ENCODE measurements at places on chromosomes 11 and 22.

GRCh38 chr11:10116588-10116987 lies 177.4 kb downstream of the SBF2 start:
- no peaks in the 10 kb centered on the region for H3K27me3 ChIP-seq
- H3K36me3 ChIP-seq = no peaks in the 10 kb centered on the region
- H3K4me3 ChIP-seq = no peak overlapping the region
- no peaks in the 10 kb centered on the region for H3K4me1 ChIP-seq
- H3K27ac ChIP-seq = no peak overlapping the region
- no peak for DNase-seq

- no peak overlapping the region for H3K27ac ChIP-seq
- H3K4me1 ChIP-seq = no peaks in the 10 kb centered on the region
- no peak for DNase-seq
- no peaks in the 10 kb centered on the region for H3K27me3 ChIP-seq
- no peak overlapping the region for H3K4me3 ChIP-seq
- H3K36me3 ChIP-seq = peaks cover 20% of the 10 kb centered on the region
Measured at GRCh38 chr22:17606496-17606895, 22.1 kb downstream of the ATP6V1E1 start.

DNA sequence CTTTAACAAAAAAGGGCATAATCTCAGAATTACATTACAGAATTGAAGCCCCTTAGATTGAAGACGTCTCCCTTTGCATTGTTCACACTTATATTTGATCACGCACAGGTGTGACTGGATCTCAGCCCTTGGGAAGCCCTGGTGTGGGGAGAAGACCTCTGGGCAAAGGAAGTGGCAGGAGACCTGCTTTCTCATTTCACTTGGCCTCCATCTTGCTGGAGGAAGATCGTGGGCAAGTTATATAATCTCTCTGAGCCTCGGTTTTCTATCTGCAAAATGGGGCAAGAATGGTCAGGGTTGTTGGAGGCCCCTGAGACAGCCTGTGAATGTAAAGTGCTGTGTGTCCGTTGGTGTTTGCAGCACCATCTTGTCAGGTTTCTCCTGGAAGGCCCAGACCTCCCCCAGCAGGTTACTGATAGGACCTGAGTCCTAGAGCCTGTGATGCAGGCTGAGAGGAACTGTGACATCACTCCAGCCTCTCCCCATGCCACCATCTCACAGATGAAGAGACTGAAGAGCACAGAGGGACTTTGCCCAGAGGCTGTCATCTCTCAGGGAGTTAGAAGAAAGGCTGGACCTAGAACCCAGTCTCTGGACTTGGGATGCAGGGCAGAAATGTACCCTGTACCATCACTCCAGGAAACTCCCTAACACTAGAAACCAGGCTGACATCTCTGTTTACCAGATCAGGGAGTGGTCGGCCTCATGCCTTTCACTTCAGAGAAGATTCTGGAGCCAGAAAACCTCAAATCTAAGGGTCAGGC lies 1.1 kb upstream of the APOA1 start:
- peaks cover 8% of the 10 kb centered on the region for H3K36me3 ChIP-seq
- no peaks in the 10 kb centered on the region for H3K27me3 ChIP-seq
- H3K4me3 ChIP-seq = no peak overlapping the region
- H3K27ac ChIP-seq = no peak overlapping the region
- DNase-seq = no peak

DNA sequence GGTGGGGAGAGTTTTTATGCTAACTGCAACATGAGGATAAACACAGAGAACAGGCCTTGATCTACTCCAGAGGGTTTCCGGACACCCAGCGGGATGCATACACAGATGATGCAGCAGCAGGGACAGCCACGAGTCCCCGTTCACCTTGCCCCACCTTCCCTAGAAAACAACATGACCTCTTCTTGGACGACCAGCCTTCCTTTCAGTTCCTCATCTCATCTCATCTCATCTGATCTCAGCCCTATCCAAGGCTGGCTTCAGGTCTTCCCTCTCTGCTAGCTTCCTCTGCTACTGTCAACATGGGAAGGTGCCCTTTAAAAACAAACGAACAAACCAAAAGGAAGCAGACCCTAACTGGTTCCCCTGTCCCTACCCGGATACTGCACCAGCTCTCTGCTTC lies 1356.2 kb downstream of the TBC1D22A start:
- no peaks in the 10 kb centered on the region for H3K36me3 ChIP-seq
- peaks cover 2% of the 10 kb centered on the region for H3K4me1 ChIP-seq
- no peaks in the 10 kb centered on the region for H3K27me3 ChIP-seq

DNA sequence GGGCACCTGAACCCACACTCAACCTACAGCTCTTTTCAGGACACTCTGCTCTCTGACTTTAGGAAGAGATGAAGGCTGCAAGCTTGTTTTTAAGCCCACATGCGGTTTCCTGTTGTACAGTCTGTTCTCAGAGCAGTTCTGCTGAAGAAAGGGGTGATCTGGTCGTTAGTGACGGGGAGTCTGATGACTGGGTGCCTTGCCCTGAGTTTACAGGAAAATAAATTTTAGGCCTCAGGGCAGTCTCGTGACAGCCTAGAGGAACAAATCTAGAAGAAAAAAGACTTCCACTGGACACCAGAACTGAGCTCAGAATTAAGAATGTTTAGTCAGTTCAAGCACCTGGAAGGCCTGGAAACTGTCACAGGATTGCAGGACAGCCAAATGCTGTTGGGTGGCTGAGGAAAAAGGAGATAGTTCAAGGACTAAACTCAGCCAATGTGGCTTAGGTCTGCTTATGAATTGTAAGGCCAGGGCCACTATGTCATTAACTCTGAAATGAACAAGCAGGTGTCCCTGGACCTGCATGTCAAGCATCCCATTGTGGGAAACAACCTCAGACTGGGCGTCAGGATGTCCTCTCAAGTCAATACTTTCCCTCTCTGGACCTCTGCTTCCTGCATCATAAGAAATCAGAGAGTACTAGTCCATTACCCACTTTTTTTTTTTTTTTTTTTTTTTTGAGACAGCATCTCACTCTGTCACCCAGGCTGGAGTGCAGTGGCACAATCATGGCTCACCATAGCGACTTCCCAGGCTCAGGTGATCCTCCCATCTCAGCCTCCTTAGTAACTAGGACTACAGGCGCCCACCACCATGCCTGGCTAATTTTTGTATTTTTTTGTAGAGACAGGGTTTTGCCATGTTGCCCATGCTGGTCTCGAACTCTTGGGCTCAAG lies 5.7 kb downstream of the PIK3IP1 start:
- DNase-seq = peak; percentile 30
- H3K27me3 ChIP-seq = no peaks in the 10 kb centered on the region
- peaks cover 8% of the 10 kb centered on the region for H3K4me1 ChIP-seq
- H3K27ac ChIP-seq = no peak overlapping the region
- no peak overlapping the region for H3K4me3 ChIP-seq

DNA sequence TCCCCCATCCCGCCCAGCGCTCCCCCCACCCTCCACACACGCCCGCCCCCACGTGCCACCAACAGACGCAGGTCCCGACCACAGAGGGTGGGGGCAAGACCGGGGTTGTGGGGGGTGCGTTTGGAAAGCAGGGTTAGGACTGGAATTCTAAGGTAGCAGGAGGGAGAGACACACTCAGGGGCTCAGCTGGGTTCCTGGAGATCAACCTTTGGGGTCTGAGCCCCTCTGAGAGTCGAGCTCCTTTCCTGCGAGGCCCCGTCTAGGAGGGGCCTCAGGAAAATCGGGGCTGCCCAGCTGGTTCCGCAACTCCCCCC lies 429 bp downstream of the PGGHG start:
- peaks cover 35% of the 10 kb centered on the region for H3K27me3 ChIP-seq
- no peak overlapping the region for H3K27ac ChIP-seq
- peak overlapping the region; percentile 49 for H3K4me3 ChIP-seq
- H3K4me1 ChIP-seq = peaks cover 38% of the 10 kb centered on the region

DNA sequence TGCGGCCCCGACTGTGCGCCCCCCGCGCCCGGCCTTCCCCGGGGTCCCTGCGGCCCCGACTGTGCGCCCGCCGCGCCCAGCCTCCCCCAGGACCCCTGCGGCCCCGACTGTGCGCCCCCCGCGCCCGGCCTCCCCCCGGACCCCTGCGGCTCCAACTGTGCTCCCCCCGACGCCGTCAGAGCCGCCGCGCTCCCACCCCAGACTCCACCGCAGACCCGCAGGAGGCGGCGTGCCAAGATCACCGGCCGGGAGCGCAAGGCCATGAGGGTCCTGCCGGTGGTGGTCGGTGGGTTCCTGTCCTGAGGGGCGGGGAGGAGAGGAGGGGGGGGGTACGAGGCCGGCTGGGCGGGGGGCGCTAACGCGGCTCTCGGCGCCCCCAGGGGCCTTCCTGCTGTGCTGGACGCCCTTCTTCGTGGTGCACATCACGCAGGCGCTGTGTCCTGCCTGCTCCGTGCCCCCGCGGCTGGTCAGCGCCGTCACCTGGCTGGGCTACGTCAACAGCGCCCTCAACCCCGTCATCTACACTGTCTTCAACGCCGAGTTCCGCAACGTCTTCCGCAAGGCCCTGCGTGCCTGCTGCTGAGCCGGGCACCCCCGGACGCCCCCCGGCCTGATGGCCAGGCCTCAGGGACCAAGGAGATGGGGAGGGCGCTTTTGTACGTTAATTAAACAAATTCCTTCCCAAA lies 3.1 kb downstream of the DRD4 start:
- H3K27ac ChIP-seq = no peak overlapping the region
- H3K4me1 ChIP-seq = peaks cover 54% of the 10 kb centered on the region
- peaks cover 14% of the 10 kb centered on the region for H3K27me3 ChIP-seq

GRCh38 chr11:12119502-12119901 lies 9.1 kb downstream of the MICAL2 start:
- no peak overlapping the region for H3K4me3 ChIP-seq
- H3K4me1 ChIP-seq = peaks cover 26% of the 10 kb centered on the region
- H3K36me3 ChIP-seq = peaks cover 20% of the 10 kb centered on the region
- H3K27ac ChIP-seq = no peak overlapping the region
- DNase-seq = peak; percentile 36

DNA sequence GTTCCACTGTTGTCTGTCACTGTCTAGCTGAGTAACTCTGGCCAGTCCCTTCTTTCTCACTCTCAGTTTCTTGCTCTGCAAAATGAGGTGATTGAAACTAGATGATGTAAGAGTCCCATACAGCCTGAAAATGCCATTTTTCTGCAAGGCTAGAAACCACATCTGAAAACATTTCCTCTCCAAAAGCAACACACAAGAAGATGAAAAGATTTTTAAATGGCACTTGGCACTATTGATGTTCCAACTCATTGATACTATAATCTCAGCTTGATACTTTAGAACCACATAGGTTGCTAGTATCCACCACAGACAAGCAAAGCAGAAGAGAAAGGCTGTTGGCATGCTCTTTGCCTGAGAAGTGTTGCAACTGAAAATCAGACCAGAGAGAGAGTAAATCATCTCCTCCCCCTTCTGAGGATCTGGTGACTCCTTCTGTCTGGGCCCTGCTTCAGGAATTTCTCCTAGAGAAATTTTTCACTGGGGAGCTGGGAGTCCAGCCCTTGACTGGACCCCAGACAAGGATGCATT lies 1217.9 kb downstream of the LRRC4C start:
- H3K27me3 ChIP-seq = no peaks in the 10 kb centered on the region
- no peaks in the 10 kb centered on the region for H3K36me3 ChIP-seq
- no peak overlapping the region for H3K27ac ChIP-seq
- H3K4me1 ChIP-seq = no peaks in the 10 kb centered on the region

GRCh38 chr22:48404801-48405447 lies 1422.7 kb downstream of the BRD1 start:
- H3K4me1 ChIP-seq = no peaks in the 10 kb centered on the region
- H3K36me3 ChIP-seq = no peaks in the 10 kb centered on the region
- H3K27me3 ChIP-seq = peaks cover 4% of the 10 kb centered on the region
- DNase-seq = no peak
- no peak overlapping the region for H3K4me3 ChIP-seq

DNA sequence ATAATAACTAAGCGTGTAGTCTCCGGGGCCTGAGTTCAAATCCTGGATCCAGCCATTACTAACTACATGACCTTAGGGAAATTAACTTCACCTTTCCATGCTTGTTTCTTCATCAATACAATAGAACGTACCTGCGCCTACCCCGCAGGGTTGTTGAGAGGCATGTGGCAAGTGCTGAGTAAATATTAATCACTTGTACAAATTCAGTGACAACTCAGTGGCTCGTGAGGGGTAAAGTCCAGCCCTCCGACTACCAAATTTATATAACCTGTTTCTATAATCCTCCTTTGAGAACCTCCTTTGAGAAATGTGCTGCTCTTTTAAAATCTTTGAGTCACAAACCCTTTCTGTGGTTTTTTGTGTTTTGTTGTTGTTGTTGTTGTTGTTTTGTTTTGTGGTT lies 49.8 kb downstream of the FEZ1 start:
- peaks cover 3% of the 10 kb centered on the region for H3K4me1 ChIP-seq
- H3K4me3 ChIP-seq = no peak overlapping the region
- H3K36me3 ChIP-seq = peaks cover 41% of the 10 kb centered on the region
- DNase-seq = no peak
- no peak overlapping the region for H3K27ac ChIP-seq

- peaks cover 25% of the 10 kb centered on the region for H3K4me1 ChIP-seq
- no peak overlapping the region for H3K27ac ChIP-seq
- H3K36me3 ChIP-seq = peaks cover 53% of the 10 kb centered on the region
- peak; percentile 75 for DNase-seq
- peak overlapping the region; percentile 49 for H3K4me3 ChIP-seq
Measured at GRCh38 chr11:70326365-70326811, 55.9 kb downstream of the PPFIA1 start.

- no peaks in the 10 kb centered on the region for H3K36me3 ChIP-seq
- no peak overlapping the region for H3K27ac ChIP-seq
- no peak overlapping the region for H3K4me3 ChIP-seq
- peaks cover 2% of the 10 kb centered on the region for H3K4me1 ChIP-seq
- DNase-seq = peak; percentile 6
Measured at GRCh38 chr11:111336582-111337256, 38.4 kb downstream of the POU2AF3 start.

DNA sequence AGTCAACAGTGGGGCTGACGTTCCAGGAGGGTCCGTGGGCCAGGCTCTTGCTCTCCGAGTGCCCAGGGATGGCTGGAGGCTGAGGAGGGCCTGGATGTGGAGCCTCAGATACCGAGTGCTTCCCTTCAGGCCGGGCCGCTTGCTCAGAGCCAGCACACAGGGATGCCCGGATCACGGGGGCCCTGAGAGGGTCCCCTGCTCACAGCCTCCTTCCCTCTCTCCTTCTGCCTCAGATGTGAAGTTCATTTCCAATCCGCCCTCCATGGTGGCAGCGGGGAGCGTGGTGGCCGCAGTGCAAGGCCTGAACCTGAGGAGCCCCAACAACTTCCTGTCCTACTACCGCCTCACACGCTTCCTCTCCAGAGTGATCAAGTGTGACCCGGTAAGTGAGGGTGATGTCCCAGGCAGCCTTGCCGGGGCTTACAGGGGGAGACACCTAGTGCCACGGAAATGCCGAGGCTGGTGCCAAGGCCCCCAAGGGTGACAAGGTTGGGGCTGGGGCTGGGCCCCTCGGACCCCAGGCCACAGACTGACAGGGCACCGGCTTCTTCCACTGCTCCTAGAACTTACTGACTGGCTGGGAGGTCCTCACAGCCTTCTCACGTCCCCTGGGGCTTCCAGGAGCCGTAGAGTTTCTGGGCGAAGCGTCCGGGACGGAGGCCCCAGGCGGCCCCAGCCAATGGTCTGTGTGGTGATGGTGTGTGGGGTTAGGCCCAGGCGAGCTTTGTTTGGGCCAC lies 7.0 kb downstream of the CCND1 start:
- H3K36me3 ChIP-seq = peaks cover 95% of the 10 kb centered on the region
- H3K4me1 ChIP-seq = peaks cover 33% of the 10 kb centered on the region
- DNase-seq = no peak
- no peaks in the 10 kb centered on the region for H3K27me3 ChIP-seq

GRCh38 chr22:42820045-42820763 lies 36.9 kb downstream of the ARFGAP3 start:
- peak overlapping the region; percentile 17 for H3K27ac ChIP-seq
- no peaks in the 10 kb centered on the region for H3K27me3 ChIP-seq
- H3K4me3 ChIP-seq = no peak overlapping the region
- H3K36me3 ChIP-seq = peaks cover 79% of the 10 kb centered on the region
- DNase-seq = peak; percentile 79
